ENCODE measurements at places on chromosomes 5 and 9. TPM values are rescaled to one million over a fixed set of nuclear protein-coding genes. Genes with fewer than 3 reads are reported as not detected.

DNA sequence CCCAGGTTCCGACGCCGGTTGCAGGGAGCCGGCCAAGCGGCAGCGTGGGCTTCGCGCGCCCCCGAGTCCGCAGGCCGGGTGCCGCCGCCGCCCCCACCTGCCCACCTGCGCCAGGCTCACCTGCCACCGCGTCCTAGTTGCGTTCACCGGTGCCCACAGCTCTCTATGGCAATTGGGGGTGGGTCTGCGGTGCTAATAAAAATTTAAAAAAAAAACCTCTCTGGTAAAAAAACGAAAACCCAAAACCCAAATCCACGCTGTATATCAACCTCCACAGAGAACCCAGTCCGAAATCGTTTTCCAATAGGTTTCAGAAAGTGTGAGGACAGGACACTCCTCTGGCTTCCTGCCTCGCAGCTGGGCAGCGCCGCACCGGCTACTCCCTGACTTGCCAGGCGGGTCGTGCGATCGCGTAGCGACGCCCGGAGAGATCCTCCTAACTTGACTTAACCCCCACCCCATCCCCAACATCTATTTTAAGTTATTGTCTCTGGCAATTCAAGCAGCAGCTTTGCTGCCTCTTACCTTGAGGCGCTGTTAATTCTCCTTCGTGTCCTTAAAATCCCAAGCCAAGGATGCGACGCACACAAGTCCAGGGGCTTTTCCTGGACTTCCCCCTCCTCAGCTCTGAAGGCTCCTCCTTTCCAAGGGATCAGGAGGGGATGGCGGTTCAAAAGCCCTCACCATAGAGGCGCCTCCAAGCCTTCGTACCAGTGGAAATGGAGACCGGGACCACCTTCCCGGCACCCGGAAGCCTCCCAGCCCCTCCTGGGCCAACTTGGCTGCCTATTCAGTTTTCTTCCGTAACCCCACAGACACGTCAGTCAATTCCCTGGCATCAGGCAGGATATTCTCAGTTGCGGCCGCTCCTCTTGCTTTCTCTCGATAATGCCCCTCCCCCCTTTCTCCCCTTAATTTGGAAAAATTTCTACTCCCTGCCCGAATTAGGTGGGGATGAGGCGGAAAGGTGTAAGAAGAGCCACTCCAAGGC, 1639.4 kb upstream of the C9orf72 start:
- peaks cover 21% of the 10 kb centered on the region for H3K4me1 ChIP-seq
- no peaks in the 10 kb centered on the region for H3K36me3 ChIP-seq
- H3K4me3 ChIP-seq = peak overlapping the region; percentile 55
- no peak overlapping the region for H3K27ac ChIP-seq
- H3K27me3 ChIP-seq = peaks cover 56% of the 10 kb centered on the region

SCGB3A2 gene
- not detected for polyA plus RNA-seq

HTR4 gene
- 0.09 TPM for polyA plus RNA-seq

ABCA1 gene
- 20.8 TPM for polyA plus RNA-seq

CATSPER3 gene
- polyA plus RNA-seq = 0.10 TPM

DNA sequence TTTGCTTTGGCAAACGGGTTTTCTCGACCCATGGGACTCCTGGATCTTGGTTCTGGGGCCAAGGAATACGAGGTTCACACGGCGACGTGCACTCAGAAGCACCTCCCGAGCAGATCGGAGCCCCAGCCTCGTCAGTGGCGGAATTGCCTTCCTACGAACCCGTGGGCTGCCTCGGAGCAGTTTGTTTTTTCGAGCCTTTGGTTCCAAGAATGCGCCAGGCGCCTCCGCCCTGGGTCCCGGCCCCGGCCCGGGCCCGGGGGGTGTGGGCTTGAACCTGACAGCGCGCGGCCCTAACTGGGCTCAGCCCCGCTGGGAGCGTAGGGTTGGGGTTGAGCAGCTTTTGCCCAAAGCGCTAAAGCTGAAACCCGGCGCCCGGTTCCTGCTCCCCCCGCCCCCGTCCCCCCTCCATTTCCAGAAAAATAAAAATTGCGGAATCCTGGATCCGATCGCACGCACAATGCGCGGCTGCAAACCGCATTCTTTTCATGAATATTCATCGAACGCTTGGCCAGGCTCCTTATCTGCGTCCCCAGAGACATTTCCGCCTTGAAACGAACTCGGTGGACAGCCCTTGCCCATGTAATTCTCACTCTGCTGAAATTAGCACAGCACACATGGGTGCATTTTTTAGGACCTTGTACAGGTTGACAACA, 1.0 kb downstream of the BASP1 start:
- H3K27ac ChIP-seq = peak overlapping the region; percentile 82
- H3K27me3 ChIP-seq = no peaks in the 10 kb centered on the region
- H3K36me3 ChIP-seq = peaks cover 7% of the 10 kb centered on the region
- H3K4me1 ChIP-seq = peaks cover 34% of the 10 kb centered on the region

NSG2 gene
- 0.09 TPM for polyA plus RNA-seq

FNIP1 gene
- 13.2 TPM for polyA plus RNA-seq

- H3K4me1 ChIP-seq = no peaks in the 10 kb centered on the region
- no peaks in the 10 kb centered on the region for H3K36me3 ChIP-seq
- no peaks in the 10 kb centered on the region for H3K27me3 ChIP-seq
- DNase-seq = no peak
- no peak overlapping the region for H3K27ac ChIP-seq
These were observed 481.7 kb downstream of the CDH10 start for GRCh38 chr5:24163091-24163490.

Data from keratinocyte (primary cell).